ENCODE measurements at places on chromosomes 5 and 9.

DNA sequence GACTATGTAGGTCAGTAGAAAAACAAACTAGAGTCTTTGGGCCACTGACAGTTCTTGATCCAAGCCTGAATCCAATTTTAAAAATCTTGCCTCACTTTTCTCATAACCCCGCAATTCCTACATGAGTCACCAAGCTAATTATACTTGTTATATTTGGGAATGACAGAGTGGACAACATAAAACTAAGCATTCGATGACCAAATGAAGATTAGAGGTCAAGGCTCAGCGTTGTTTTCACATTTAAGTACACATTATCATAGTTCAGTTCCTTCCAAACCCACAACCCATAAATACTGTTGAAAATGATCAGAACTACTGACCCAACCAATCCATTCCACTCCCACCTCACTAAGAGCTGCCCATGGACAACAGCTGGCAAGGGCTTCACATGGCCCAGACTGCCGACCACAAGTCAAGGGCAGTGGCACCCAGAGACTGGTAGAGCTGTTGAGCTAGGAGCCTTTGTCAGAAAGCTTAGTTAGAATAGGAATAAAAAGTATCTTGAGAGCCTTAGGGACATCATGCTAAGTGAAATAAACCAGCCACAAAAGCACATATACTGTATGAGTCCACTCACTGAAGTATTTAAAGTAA lies 64.2 kb downstream of the MYO10 start:
- DNase-seq: no peak

GRCh38 chr5:60101573-60101972 lies 208.0 kb upstream of the PDE4D start:
- no peak for DNase-seq

DNA sequence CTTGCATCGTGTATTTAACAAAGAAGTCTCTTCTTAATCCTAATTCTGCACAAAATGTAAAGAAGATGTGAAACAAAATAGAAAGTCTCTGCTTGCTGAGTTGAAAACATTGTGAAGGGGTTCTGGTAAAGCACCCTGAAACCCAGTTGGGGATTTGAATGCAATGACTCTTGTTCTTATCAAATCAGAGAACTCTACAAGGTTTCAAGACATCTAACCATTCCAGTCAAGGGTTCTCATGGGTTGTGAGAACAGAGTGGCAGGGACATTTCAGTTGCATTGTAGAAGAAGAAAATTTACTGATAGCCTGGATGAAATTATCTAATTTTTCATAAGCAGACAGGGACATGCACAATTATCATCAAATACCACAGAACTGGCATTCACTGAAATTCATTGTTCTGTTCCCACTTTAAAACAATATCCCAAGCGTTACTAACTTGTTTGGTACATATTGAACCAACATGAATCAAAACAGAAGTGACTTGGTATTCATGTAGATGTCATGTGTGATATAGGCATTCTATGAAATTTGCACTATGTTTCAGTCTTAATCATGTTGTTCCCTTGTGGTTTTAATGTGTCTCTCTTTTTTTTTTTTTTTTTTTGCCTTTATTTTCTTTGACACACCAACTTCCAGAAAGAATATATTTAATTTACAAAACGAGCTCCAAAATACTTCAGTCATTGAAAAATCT lies 563.3 kb downstream of the IRX1 start:
- DNase-seq: no peak

DNA sequence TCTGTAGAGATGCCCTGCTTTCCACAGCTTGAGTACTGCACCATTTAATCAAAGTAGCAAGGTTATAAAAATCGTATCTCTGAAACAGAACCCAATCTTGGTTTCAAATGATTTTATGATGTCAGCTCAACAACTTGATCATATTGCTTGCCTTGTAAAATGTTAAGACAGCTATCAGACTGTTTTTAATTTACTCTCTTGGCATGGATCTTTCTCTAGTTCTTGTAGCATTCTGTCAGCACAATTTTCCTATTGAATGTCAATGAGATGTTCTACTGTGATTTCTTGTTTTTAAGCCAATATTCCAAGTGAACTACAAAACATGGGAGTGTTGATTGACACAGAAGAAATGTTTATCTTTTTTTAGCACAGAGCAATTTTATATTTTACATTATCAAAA lies 313.4 kb downstream of the CDH12 start:
- DNase-seq: no peak

DNA sequence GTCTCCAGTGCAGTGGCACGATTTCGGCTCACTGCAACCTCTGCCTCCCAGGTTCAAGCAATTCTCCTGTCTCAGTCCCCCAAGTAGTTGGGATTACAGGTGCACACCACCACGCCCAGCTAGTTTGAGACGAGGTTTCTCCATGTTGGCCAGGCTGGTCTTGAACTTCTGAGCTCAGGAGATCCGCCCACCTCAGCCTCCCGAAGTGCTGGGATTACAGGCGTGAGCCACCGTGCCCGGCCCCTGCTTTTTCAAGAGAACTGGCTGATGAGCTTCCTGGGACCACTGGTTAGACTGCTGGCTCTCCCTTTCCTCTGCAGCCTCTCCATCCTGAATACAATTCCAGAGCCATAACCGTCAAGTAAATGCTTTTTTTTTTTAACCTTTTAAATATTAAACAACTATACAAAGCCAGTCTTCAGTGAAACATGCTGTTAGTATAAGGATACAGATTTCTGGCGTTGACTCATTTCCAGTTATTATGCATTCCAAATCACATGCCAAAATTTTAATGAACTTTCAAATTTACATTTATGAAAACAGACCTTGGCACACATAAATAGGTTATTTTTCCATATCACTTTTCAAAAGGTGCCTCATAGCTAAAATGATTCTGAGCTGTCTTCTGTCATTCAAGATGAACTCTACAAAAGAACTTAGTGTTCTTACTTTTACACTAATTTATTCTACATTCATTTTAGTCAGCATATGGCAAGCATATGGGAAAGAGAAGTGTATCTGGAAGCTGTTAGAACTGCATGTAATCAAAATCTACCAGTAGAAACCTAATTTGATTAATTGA lies 116.0 kb downstream of the MLLT3 start:
- no peak for DNase-seq

GRCh38 chr5:120479066-120479465 lies 15.0 kb downstream of the PRR16 start:
- DNase-seq: no peak

GRCh38 chr5:14650052-14650451 lies 14.5 kb upstream of the OTULIN start:
- DNase-seq: no peak

DNA sequence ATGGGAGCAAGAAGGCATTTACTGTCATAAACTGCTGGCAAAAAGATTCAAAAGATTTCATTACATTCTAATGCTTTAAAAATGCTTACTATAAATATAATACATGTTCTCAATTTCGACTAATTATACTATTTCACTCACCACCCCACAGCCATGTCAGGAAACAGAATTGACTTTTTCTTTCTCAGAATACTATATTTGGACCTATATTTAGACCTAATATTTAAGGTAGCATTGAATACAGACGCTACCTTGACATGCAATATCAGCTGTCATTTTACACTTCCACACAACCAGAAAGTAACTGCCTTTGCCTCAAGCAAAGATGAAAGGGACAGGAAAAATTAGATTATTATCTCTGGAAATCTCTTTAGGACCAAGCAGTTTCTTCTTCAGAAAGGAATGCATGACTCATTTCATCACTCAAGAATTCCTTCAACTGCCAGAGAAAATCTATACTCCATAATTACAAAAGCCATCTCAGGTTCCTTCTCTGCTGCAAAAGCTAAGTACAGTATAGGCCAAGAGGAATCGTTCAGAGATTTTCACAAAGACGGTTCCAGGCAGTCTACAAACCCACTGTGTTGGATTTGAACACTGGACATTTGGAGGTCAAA lies 11.8 kb upstream of the UBE2QL1 start:
- no peak for DNase-seq

DNA sequence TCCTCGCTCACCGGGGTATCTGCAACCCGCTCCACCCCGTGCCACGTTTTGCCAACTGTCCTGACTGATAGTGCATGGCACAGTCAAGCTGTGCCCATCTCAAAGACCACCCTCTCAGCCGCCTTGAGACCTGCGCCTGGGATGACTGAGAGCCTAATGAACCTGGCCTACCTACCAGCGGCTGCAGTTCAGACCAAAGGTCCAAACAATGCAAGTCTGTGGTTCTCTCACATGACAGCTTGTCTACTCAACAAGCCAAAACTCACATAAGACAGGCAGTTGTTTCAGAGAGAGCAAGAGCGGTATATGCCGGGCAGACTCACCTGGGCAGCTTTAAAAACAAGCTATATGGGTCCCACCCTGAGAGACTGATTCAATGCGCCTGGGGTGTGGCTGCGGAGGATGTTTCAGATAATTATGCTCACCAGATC lies 70.5 kb downstream of the EPB41L4B start:
- DNase-seq: peak; percentile 28

GRCh38 chr9:120432600-120432999 lies 147.4 kb downstream of the CDK5RAP2 start:
- no peak for DNase-seq

DNA sequence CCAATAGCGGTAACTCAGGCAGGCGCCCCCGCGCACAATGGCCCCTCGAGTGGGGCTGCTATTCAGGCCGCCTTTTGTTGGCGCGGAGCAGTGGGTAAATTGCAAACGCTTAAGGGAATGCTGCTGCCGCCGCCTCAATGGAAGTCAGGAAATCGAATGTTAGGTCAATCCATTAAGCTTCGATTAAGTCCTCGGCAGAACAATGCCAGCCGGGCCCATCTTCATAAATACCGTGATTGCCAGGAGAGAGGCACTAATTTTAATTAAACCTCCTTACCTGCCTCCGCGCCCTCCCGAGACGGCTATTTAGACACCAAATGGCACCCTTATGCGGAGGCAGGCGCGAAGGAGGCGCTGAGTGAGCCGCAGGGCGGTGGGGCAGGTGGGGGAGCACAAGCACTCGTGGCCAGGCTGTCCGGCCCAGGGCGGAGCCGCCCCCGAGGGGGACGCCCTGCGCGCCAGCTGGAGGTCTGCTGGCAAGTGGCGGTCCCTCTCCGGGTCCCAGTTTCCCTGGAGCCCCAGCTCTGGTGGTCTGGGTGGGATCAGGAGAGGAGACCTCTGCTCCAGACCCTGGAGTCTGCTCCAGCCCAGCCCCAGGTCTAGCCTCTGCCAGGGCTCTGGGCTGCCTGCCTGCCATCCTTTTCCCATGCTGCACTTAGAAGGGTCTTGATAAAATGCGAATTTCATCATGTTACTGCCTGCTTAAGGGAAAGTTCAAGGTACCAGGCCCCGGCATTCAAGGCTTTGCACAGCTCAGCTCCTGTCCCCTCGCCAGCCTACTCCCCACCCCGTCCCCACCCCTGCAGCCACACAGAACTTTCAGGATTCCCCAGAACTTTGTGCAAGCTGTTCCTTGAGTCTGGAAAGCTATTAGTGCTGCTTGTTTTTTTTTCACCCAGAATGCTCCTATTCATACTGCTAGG lies 19.7 kb downstream of the NR5A1 start:
- no peak for DNase-seq

DNA sequence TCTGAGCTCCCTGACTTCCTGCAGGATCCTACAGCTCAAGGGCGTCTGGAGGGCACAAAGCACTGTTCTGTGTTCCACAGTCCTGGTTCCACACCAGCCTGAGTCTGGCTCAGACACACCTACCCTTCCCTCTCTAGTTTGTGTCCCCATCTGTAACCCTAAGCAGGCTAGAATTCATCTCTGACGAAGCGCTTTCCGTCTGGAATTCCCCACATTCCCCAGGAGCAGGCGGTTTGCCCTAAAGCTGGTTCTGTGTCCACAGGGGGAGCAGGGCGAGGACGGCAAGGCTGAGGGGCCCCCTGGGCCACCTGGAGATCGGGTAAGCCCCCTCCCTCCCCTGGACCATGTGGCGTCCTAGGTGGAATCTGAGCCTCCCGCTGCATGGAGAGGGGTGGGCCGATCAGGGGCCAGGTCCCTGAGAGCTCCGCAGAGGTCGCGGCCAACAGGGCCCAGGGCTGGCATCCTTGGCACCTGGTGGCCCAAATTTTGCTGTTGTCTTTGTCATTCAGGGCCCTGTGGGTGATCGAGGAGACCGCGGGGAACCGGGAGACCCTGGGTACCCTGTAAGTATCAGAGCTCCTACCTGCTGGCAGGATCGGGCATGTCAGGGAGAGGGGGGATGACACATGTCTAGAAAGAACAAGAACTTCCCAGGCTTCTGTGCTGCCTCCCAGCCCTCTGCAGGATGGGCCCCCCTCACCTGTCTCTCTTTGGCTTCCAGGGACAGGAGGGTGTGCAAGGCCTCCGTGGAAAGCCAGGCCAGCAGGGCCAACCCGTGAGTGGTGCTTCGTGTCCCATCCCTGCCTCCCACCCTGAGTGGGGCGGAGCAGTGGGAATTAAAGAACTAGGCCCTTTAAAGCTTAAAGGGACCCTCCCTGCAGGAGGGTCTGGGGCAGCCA lies 34.5 kb upstream of the ORM1 start:
- DNase-seq: no peak

DNA sequence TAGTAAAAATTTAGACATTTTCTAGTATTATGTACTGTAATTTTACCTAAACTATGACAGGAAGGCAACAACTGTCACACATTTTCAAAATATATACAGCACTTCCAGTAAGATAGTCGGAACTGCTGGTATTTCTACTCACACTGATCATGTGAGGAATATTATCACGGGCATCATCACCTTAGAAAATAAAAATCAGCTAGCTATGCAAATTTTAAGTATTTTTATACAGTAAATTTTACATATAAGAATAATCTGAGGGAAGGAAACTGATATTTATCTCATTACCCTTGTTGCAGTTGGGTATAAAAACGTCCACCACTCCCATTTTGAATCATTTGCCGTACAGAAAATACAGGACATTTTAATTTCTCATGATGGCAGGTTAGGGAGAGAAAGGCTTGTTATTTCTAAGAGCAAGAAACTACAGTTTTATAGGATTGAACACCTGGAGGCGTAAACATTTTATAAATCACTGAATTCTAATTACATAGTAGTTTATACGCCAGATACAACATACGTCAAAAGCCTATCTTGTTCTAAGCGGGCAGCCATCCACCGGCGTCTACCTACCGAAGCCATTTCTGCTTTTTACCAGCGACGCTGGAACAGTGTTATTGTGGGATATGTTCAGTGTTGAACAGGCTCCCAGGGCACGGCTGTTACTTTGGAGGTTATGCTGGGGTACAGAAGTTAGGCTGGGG lies 729 bp upstream of the TNPO1 start:
- no peak for DNase-seq

DNA sequence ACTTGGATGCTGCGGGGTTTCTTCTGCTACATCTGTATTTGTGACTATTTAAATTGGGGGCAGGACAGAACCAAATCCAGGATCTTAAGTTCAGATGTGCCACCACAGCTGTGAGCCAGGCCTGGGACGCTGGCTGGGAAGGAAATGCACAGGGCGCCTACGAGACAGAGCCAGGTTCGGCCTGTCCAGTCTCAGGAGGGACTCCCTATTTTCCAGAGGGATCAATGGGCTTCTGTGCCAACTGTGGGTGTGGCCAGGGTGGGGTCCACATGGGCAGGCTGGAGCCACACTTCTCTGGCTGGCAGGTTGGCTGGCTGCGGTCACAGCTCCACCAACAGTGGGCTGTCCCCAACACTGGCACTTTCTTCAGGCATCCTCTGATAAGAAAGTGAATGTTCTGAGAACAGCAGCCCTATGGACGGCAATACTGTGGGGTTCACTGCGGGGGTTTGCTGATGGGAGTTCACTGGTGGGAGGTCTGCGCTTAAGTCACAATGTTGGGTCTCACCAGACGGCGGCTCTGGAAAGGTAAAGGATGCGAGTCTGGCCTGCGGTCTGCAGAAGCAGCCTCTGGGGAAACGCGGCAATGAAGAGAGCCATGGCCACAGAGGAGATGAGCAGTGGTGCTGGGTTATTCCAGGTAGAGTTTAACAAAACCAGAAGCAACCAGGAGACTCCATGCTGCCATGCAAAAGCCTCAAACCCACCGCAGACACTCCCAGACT lies 78.1 kb downstream of the DAP start:
- no peak for DNase-seq
